ENCODE measurements at places on chromosomes 4 and X.

- no peak for DNase-seq
Observed at GRCh38 chr4:107255114-107255513, 219.0 kb upstream of the DKK2 start.

- DNase-seq: no peak
Observed at GRCh38 chrX:9122519-9123245, 88.8 kb upstream of the FAM9B start.

DNA sequence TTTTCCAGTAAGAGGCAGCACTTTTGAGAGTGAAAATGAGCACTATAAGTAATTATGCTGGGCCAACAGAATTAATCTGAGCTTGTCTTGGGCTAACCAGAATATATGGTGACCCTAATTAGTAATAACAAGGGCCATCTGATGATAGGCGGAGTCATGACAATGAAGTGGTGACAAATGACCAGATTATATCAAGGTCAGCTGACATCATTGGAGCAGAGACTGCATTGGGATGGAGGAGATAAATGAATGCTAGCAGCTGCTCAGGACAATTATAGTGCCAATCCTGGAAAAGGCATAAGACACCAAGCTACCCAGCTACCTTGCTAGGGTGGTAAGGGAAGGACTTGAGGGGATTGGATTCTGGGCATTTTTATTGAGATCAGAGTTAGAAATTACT, 1548.7 kb downstream of the RPA4 start:
- DNase-seq: no peak

DNA sequence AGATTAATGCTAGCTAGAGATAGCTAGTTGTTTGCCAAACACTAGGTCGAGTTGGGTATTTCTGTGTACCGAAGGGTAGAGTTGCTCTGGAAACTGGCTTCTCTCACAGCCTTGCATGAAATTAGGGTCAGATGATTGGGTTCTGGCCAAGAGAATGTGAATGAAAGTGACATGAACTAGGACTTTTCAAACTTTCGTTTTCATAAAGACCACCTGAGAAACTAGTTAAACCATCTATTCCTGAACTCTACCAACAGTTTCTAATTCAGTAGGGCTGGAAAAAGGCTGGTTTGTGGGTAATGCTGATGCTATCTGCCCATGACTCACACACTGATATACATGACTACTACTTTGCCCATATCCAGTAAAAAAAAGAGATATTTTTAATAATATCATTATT, 157.6 kb downstream of the GASK1B start:
- no peak for DNase-seq

DNA sequence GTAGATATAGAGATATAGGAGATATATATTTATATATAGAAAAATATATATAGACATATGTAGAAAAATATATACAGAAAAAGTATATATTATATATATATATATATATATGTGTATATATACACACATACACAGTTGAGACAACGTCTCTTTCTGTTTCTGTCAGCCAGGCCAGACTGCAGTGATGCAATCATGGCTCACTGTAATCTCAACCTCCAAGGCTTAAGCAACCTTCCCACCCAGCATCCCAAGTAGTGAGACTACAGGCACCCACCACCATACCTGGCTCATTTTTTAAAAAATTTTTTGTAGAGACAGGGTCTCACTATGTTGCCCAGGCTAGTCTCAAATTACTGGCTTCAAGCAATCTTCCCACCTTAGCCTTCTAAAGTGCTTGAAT, 426.3 kb downstream of the GPM6A start:
- no peak for DNase-seq

- no peak for DNase-seq
Observed at GRCh38 chrX:70454441-70455365, 10.1 kb downstream of the DLG3 start.

GRCh38 chr4:7705593-7705992, 234.1 kb downstream of the AFAP1 start:
- no peak for DNase-seq

DNA sequence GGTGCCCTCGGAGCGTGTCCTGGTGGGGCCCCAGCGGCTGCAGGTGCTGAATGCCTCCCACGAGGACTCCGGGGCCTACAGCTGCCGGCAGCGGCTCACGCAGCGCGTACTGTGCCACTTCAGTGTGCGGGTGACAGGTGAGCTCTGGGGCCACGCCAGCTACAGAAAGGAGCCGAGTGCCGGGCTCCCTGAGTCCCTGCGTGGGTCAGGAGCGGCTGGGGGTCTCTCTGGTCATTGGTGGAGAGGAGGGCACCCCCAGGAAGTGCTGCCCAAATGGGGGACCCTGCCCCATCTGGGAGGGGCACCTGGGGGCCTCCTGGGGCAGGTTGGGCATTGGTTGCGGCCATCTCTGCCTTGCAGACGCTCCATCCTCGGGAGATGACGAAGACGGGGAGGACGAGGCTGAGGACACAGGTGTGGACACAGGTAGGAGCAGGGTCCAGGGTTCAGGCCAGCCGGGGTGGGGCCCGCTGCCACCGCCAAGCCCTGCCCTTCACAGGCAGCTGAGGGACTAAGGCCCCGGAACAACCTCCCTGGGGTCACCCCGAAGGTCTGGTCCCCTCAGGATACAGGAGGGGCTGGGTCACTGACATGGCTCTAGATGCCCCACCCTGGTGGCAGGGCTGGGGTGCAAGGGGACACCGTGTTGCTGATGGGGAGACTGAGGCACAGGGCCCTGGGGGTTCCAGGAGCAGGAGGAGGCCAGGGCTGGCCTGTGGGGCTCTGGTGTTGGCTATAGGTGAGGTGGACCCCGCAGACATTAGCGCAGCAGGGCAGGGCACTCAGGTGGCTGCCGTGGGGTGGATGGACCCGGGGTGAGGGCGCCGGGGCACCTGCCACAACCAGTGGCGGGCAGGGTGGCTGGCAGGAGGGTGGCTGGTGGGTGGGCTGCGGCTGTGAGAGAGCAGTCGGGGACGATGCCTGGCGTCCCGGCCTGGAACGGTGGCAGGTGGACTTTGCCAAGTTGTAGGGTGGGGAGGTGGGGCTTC, 6.6 kb downstream of the FGFR3 start:
- DNase-seq: no peak

- DNase-seq: no peak
Observed at GRCh38 chrX:129957241-129958082, 25.0 kb upstream of the BCORL1 start.

DNA sequence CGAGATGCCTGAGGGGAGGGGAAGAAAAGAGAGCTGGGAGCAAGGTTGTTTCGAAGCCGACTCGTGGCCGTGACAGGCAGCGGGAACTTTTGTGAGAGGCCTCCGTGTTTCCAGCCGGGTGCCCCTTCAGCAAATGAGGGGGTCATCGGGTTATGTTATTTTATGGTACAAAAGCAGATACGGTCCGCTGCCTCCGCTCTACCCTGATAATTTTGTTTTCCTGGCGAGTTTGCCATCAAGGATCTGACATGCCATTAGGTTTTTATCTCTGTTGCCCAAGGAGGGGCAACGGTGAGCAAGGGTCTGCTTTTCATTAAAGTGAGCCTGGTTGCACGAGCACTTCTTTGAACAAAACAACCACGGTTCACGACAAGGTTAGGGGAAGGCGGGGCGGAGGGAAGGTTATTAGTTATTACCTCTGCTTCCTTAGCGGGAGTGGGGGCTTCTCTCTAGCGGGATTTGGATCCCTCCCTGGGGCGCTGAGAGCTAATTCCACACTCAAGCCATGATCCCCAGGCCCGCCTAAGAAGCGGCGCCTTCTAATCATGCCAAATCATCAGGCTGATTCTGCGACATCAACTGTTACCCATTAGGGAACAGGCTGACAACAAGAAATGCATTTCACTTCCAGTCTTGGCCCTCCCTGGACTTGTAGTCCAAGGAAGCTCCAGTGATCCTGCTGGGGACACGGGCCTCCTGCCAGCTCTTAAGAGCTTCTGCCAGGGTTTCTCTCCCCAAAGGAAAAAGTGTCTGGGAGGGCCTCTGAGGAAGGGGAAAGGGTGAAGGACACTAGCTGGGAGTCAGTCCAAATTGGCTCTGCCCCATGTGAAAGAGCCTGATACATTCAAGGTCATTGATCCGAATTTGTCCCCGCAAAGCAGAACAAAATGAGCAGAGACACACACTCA, 617.7 kb downstream of the MID1IP1 start:
- DNase-seq: no peak

GRCh38 chrX:12460929-12461328, 322.7 kb downstream of the FRMPD4 start:
- no peak for DNase-seq

- DNase-seq: peak; percentile 45
Observed at GRCh38 chr4:173522160-173522950, 7.7 kb downstream of the HAND2 start.

DNA sequence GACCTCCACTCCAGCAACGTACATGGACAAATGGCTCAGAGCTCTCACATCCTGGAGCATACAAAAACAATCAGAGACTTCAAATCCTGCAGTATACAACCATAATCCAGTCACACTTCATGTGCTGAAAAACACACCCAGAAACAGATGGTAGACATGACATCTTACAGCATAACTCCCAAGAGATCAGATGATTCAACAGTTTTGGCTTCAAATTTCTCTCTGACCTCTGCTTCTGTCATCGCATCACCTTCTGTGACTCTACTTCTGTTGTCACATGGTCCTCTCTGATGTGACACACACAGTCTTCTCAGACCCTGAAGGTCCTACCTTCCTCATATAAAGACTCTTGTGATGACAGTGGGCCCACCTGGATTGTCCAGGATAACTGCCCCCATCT, 18.5 kb downstream of the SUV39H1 start:
- no peak for DNase-seq

DNA sequence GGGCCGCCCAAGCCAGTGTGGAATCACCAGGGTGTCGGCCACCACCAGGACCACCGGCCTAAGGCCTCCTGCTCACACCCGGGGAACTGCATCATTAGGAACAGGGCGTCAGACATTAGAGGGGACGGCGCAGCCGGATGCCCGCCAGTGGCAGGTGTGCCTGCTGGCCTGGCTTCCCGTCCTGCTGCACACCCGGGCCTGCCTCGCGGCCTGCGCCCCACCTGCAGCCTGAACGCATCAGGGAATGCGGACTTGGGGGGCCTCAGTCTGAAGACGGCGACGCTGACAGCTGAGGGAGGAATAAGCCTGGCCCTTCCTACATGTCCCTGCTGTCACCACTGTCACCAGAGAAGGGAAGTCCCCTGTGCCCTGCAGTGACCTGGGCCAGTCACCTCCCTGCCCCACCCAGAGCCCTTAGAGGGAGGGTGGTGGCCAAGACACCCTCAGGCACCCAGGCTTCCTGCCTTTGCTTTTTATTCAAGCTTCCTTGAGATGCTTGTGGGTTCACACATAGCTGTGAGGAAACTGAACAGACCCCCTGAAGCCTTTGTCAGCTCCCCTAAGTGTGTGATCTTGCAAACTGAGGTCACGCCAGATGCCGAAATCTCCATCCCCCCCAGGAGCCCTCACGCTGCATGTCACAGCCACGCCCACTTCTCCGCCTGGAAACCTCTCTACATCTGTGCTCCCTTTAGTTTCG, 3.2 kb downstream of the DGKQ start:
- DNase-seq: no peak

- DNase-seq: no peak
Observed at GRCh38 chrX:37781081-37781480, 1.2 kb downstream of the CYBB start.

DNA sequence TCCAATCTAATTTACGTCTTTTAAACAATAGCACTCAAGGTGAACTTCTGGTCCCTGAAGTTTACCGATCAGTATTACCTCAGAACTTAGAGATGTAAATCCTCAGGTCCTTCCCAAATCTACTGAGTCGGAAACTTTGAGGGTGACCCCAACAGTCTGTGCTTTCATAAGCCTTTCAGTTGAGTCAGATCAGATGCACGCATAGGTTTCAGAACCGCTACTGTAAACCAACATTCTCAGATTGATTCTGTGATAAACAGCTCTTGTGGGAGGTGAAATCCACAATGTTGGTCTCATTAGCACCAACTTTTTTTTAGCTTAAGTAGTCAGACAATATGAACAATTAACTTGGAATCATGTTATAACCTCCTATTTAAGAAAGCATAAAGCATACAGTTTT, 86.0 kb downstream of the WWC2 start:
- no peak for DNase-seq

- no peak for DNase-seq
Observed at GRCh38 chrX:19889582-19890342, 2.4 kb upstream of the SH3KBP1 start.

Data from HFF-Myc (cell line).